ENCODE measurements at places on chromosomes 7 and 10.

DNA sequence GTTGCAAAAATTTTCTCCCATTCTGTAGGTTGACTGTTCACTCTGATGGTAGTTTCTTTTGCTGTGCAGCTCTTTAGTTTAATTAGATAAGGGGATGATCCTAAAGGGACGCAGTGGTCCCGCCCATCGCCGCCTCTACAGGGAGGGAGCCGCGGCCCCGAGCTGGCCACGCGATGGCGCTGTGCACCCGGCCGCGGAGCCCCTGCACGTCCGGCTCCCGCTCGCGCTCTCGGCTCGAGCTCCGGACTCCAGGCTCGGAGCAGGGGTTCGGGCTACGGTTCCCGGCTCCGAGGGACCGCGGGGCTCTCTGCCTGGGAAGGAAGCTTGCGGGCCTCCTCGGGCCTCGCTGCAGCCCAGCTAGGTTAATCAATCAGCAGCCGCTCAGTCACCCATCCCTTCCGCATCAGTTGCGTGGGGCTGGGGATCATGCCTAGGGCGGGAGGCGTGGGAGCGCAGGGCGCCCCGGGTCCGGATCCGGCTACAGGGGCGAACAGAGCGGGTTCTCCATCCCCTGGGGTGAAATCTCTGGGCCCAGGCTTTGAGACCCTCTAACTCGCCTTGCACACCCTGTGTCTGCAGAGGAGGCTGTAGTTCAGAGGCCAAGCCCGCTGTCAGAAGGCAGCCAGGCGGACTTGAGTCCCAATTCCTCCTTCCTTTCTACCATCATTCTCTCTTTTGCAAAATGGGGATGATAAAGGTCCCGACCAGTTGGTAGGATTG lies 97.9 kb downstream of the WDR11 start:
- peak; percentile 43 for DNase-seq

GRCh38 chr7:151046603-151047573 lies 1.4 kb upstream of the ASIC3 start:
- DNase-seq, result no peak

DNA sequence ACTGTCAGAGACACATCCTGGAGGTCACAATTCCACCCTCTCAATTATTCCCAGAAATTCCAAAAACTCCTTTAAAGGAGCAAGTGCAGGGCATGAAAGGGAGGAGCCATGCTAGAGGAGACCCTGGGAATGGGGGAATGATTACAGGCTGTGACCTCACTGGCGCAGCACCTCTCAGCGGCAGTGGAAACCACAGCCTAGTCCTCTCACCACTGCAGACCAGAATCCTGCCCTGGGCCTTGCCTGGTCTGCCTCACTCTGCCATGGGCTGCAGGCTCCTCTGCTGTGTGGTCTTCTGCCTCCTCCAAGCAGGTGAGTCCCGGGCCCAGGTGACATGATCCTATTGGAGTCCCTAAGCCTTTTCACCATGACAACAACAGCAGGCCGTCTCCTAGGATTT lies 50.5 kb upstream of the PRSS58 start:
- no peak for DNase-seq

DNA sequence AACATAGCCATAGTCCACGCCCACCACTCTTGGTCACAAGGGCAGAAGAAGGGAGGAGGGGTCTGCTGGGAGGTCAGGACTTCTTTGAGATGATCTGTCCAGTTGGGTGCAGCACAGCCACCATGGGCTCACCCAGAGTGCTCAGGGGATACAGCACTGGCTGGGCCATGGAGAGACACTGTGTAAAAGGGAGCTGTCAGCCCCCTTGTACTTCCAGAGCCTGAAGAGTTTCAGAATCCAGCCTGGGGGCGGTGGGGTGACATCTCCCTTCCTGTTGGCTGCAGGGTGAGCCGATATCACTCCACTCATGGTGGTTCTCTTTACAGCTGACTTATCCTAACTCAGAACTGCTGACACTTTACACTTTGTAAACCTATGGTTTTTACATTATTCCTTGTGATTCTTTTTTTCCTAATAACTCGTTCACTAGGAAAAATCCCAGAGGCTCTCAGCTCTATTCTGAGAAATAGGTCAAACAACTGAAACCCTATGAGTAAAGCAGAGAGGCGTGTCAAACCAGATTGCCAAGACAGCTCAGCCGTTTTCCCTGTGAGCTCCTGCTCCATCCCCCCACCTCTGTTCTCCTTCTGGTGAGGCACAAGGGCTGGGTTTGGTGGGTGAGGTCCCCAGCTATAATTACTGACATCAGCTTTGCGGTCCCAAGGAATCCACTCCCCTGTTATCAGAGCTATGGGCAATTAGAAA lies 3.2 kb upstream of the MRPS24 start:
- DNase-seq, result no peak

DNA sequence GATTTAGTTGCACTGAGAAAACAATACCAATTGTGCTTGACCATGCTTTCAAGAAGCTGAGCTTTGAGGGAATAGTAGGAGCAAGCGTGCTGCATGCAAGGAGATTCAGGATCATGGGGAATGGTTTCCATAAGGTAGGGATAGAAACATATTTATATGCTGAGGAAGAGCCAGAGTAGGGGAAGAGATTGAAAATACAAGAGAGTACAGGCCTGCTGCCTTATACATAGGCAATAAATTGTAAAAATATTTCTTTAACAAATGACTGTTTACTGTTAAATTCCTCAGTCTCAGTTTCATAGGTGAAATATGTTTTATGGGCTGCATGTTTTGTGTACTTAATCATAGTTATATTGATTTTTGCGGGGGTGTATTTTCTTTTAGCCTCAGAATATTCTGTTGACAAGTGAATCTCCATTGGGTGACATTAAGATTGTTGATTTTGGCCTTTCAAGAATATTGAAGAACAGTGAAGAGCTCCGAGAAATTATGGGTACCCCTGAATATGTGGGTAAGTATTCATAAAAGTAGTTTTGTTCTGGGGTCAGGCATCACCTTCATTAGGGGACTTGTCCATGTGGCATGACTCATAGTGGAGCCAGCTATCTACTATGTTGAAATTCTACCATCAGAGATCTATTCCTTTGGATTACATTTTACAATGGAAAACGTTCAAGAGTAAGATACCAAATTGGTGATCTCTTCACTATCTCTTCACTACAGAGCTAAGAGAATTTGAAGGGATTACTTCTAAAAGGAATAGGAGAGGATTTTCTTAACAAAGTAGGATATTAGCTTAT lies 36.5 kb downstream of the STK17A start:
- DNase-seq, result no peak
